ENCODE measurements at places on chromosomes 1 and 21. TPM values are rescaled to one million over a fixed set of nuclear protein-coding genes. Genes with fewer than 3 reads are reported as not detected.

Gene IL20
- 0.25 TPM for total RNA-seq

Gene GUCA2B
- not detected for total RNA-seq

Gene ATAD3C
- not detected for total RNA-seq

Gene FMO3
- total RNA-seq: 5.1 TPM

Gene PODN
- total RNA-seq: 4.1 TPM

Gene PEAR1
- 1.0 TPM for total RNA-seq

DNA sequence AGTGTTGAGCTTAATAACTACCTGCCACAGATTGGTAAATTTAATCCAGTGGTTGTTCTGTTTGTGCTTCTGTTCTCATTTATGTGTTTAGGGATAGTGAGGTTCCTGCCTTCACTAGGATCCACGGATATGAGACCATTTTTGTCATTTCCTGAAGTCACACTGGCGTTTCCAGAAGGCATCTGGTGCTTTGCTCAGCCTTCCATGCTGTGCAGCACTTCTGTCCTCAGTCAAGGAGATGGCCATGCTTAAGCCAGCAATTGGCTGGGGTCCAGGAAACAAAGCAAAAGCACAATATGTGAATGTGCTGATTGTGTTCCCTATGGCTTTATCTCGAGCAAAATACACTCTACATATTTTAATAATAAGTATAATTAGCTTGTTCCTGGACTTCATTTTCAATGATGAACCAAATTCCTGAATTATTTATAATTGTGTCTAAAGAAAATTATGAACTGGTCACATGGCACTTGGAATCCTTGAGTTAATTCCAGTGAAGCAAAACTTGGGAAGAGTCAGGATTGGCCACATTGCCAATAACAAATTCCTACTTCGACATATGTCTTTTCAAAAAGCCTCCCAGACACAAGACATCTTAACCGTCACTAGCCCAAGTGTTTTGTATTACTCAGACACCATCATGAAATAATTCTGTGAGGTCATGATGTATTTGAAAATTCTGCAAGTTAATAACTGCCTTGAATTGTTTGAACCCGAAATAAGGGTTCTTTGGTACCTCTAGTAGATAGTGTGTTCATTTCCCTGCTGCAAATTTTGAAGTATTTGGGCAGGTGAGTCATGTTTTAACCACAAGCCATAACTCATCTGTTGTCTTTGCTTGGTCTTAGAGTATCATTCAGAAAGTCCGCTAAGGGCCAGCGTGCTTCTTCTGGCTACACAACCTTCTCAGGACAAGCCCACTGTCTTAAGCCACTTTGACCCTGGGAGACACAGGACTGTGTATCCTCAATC is 412.4 kb downstream of the DISC1 start:
- 0 out of 2 replicates have a peak, but pooled peaks cover 4% of the 10 kb centered on the region for H3K4me1 ChIP-seq
- H3K27ac ChIP-seq: no peak overlapping the region
- no peak overlapping the region for H3K4me3 ChIP-seq
- no peak for DNase-seq

GRCh38 chr1:232635778-232636356 is 5.9 kb upstream of the SIPA1L2 start:
- no peak overlapping the region for H3K27ac ChIP-seq
- H3K36me3 ChIP-seq: no peaks in the 10 kb centered on the region

DNA sequence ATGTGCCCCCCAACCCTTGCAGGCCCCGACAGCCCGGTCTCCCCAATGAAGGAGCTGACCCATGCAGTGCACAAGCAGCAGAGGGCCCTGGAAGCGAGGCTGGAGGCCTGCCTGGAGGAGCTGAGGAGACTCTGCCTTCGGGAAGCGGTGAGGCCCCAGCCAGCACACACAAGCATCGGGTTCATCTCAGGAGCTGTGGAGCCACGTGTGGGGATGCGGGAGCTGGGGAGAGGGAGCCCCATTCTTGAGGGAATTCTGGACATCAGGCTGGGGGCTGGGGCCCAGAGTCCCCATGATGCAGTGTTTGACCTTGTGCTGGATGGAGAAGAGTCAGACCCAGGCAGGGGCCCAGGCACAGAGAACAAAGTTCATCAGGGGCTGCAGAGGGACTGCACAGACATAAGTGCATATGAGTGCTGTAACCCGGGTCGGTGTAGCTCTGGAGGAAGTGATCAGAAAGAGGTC is 4.8 kb downstream of the INAVA start:
- peaks cover 44% of the 10 kb centered on the region for H3K4me1 ChIP-seq
- H3K4me3 ChIP-seq: no peak overlapping the region
- no peak for DNase-seq

- no peak overlapping the region for H3K4me3 ChIP-seq
- H3K27ac ChIP-seq: peak overlapping the region; percentile 1
- H3K36me3 ChIP-seq: peaks cover 86% of the 10 kb centered on the region
- H3K27me3 ChIP-seq: no peaks in the 10 kb centered on the region
Measured at GRCh38 chr1:94908965-94909364, 17.9 kb downstream of the CNN3 start.

DNA sequence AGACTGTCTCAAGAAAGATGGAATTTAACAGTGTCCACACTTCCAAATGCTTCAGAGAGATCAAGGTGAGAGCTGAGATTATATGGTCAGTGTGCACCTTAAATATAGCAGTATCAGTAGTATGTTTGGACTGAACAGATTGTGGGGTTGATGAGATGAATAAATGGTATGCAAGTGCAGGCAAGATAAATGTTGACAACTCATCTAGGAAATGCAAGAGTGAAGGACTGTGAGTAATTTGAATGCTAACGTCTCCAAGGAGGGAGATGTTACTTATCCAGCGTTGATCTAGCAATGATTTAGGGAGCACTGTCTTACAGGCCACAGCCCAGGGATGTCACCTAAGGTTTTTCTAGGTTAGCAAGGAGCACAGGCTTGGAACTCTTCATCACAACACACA is 170.7 kb upstream of the GALNT2 start:
- no peak for DNase-seq
- H3K36me3 ChIP-seq: no peaks in the 10 kb centered on the region
- H3K27me3 ChIP-seq: no peaks in the 10 kb centered on the region
- no peak overlapping the region for H3K27ac ChIP-seq

DNA sequence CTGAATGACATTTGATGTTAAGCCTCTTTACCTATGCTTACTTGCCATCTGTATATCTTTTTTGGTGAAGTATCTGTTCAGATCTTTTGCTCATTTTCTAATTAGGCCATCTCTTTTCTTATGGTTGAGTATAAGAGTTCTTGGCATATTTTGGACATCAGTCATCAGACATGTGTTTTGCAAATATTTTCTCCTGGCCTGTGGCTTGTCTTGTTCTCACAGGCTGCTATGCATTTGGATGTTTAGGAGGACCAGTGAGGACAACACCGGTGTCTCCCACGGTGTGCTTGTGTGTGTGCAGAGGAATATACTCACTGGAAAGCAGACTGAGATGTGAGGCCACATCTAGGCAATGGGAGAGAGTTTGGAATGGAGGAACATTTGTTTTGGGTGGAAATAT is 87.1 kb upstream of the LYST start:
- DNase-seq: peak; percentile 65
- H3K27ac ChIP-seq: peak overlapping the region; percentile 81
- no peak overlapping the region for H3K4me3 ChIP-seq
- no peaks in the 10 kb centered on the region for H3K27me3 ChIP-seq
- H3K36me3 ChIP-seq: no peaks in the 10 kb centered on the region

DNA sequence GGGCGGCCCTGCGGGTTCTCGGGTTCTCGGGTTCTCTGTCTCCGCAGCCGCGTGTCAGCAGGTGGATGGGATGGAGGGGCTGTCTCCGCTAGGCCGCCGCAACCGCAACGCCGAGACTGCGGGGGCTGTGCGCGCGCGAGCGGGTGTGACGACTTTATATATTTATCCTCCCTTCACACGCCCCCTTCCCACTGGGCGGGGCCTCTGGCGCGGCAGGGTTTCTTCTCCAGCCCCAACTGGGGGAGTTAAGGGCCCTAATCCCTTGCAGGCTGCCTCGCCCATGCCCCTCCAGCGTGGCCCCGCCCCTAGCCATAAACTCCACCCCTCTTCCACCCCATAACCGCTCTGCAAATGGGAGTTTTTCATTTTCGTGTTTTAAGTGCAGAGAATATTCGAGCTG is 3.4 kb downstream of the IGSF21 start:
- no peak overlapping the region for H3K4me3 ChIP-seq
- H3K27ac ChIP-seq: no peak overlapping the region
- H3K4me1 ChIP-seq: no peaks in the 10 kb centered on the region
- no peak for DNase-seq
- peaks cover 62% of the 10 kb centered on the region for H3K27me3 ChIP-seq

GRCh38 chr1:71502006-71502405 is 421.2 kb upstream of the ZRANB2 start:
- H3K36me3 ChIP-seq: no peaks in the 10 kb centered on the region
- H3K27me3 ChIP-seq: no peaks in the 10 kb centered on the region
- no peak overlapping the region for H3K4me3 ChIP-seq
- DNase-seq: no peak
- H3K4me1 ChIP-seq: no peaks in the 10 kb centered on the region
- H3K27ac ChIP-seq: no peak overlapping the region

GRCh38 chr1:3061566-3061965 is 7.4 kb upstream of the PRDM16 start:
- no peak overlapping the region for H3K27ac ChIP-seq
- DNase-seq: no peak
- H3K27me3 ChIP-seq: 0 out of 2 replicates have a peak, but pooled peaks cover 2% of the 10 kb centered on the region
- H3K4me1 ChIP-seq: no peaks in the 10 kb centered on the region
- H3K36me3 ChIP-seq: no peaks in the 10 kb centered on the region

GRCh38 chr1:31923901-31924535 is 14.2 kb downstream of the PTP4A2 start:
- H3K27me3 ChIP-seq: no peaks in the 10 kb centered on the region
- DNase-seq: no peak

DNA sequence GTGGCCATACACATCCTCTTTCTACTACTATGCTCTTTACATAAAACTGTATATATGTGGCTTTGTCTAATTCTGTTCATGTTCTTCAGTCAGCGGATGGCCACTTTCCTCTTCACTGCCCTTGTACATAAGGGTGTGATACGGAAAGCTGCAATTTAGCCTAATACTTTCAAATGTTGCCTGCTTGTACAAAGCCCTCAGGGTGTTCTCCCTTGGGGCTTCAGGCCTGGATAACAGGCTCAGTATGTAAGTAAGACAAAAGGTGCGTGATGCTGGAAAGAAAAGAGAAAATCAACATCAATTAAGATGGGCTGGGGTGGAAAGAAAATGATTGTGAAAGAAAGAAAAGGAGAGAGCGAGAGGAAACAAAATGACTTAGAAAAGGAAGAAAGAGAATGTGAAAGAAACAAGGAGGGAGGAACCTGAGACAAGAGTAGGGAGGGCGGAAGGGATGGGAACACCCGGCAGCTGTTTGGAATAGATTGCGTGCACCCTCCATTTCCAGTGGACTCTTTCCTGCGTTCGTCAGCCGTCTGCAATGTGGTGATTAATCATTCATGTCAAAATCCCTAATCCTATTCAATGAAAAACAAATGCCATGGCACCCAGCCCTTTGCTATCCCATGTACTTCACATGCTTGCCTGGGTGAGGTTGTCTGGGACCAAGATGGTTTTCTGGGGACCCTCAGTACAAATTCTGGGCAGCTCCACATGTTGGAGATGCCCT is 553.6 kb downstream of the NUF2 start:
- no peaks in the 10 kb centered on the region for H3K27me3 ChIP-seq
- H3K36me3 ChIP-seq: no peaks in the 10 kb centered on the region
- H3K4me3 ChIP-seq: no peak overlapping the region
- H3K27ac ChIP-seq: no peak overlapping the region

DNA sequence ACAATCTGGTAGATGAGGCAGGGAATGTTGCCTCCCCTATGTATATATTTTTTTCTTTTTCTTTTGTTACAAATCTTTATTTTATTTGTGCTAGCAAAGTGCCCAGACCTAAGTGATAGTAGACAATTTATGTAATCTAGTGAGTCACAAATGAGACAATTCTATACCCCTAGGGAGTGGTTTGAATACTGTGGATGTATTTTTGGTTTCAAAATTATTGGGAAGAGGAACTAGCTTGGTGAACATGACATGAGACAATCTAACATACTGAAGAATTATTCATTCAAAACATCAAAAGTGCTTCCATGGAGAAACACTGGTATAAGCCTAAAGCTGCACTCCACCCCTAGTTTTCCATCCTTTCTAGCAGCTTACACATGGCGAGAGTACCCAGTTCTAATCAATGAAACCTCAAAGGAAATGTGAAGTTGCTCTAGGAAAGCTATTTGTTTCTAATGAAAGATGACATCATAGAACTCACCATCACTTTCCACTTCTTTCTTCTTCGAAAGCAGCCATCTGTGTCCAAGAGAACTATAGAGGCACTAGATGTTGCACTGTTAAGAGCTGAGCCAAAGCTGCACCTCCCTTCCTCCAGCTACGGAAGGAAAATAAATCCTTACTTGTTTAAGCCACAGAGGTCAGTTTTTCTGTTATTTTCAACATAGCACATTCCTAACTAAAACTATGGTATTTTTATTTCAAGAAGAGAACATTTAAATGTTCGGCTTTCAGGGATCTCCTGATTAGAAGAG is 764.6 kb downstream of the LTN1 start:
- no peak for DNase-seq
- H3K27ac ChIP-seq: no peak overlapping the region
- no peaks in the 10 kb centered on the region for H3K36me3 ChIP-seq
- H3K4me3 ChIP-seq: no peak overlapping the region
- no peaks in the 10 kb centered on the region for H3K27me3 ChIP-seq

DNA sequence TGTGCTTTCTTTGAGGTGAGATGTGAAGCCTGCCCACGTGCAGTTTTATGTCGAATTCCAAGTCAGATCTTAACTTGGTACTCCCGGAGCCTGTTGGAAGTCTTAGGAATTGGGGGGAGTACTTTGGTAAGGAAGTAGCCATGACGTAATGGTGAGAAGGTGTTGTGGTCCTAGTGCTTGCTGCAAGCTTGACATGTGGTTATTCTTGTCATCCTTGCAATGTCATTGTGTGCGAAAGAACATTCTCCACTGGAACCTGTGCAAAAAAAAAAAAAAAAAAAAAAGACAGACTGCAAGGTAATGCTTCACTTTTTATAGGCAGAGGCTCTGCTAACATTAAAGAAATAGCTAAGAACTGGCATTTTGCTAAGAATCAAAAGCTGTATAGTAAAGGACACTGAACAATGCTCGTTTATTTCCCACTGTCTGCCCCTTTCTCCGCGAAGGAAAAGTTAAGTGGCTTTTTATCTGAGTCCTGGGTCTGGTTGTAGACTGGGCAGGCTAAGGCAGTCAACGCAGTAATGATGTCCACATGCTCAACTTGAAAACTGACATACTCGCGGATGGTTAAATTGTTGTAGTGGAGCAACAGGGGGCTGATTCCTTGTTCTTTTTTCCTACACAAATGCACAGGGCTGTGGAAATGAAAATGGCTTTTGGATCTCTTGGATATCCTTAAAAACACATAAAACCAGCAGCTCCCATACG is 2.1 kb downstream of the KAZN start:
- DNase-seq: no peak
- H3K36me3 ChIP-seq: no peaks in the 10 kb centered on the region
- peaks cover 13% of the 10 kb centered on the region for H3K4me1 ChIP-seq
